ENCODE measurements at places on chromosomes 13 and 19.

GRCh38 chr19:56405062-56405461 is 930 bp downstream of the ZNF583 start:
- DNase-seq = no peak

DNA sequence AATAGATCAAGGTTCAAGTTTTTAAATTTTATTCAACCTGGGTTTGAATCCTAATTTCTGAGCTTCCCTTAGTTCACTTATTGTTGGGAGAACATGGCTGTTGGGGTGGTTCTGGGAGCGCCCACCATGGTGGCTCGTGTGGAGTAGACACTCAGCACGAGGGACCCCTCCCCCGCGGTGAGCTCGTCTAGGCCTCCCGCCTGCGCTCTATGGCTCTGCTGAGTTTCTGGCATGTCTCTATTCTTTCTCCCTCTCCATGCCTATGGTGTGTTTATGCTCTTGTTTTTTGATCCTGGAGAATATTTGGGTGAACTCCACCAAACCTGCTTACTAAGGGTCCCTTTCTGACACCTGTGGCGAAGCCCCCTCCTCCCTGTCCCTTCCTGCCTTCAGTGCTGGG is 1.6 kb upstream of the EPN1 start:
- no peak for DNase-seq

- DNase-seq = no peak
These were observed 29.8 kb downstream of the CERS1 start for GRCh38 chr19:18865973-18866799.

GRCh38 chr19:33235996-33236350 is 10.3 kb upstream of the SLC7A10 start:
- no peak for DNase-seq

- no peak for DNase-seq
These were observed 36.7 kb upstream of the C13orf46 start for GRCh38 chr13:114010401-114011101.

DNA sequence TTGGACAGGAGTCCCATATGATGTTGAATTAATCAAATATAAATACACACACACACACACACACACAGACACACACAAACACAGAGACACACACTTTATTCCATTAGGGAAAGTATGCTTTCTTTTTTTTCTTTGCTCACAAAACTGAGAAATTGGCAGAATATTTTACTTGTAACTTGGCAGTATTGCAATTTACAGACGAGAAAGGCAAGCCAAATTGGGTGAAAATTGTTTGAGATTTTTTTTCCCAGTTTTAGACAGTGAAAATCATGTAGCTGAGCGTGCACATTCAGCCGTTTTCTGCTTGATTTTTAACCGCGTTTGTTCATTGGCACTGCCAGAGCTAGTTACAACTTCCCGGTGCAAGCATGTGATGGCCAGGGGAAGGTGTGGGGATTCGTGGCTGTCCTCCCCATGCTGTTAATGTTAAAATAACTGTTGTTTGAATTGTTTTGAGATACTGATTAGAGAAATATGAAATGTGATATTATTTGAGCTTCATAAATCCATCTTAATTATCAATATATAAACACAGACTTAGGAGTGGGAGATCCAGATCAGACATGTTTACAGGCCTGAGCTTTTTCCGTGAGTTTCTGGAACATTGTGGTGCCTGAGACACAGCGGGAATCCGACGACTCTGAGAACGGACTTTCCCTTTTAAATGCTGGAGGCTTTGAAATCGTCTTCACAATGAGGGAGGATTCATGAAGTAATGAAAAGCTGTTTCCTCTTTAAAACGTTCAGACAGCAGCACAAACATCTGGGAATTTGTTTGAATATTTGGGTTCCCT is 125.5 kb downstream of the KCNRG start:
- no peak for DNase-seq

All from non-pigmented ciliary epithelial cell (primary cell).